Globus pallidus (tissue), 1 donor: ENCODE measurements at places on chromosomes 6 and 20.

- DNase-seq, result no peak
These were observed 73.6 kb downstream of the TBC1D32 start for GRCh38 chr6:121260651-121261102.

DNA sequence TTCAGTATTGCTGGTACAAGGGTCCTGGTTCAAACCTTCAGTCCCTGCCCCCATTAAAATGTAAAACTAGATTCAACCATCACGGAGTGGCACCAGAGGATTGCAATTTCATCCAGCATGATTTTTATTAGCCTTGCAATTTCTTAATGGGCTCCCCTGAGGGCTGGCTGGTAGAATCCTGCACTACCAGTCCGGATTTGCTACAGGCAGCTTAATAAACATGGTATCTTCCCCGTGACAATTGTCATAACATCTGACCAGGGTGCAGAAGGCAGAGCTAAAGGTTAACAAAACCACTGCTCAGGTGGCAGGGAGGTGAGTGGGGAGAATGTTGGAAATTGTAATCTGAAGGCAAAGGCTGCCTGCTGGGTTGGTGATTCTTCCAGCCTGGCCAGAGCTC, 94.5 kb downstream of the PKHD1 start:
- DNase-seq, result no peak

GRCh38 chr6:146895772-146896061, 296.9 kb downstream of the ADGB start:
- DNase-seq, result no peak

DNA sequence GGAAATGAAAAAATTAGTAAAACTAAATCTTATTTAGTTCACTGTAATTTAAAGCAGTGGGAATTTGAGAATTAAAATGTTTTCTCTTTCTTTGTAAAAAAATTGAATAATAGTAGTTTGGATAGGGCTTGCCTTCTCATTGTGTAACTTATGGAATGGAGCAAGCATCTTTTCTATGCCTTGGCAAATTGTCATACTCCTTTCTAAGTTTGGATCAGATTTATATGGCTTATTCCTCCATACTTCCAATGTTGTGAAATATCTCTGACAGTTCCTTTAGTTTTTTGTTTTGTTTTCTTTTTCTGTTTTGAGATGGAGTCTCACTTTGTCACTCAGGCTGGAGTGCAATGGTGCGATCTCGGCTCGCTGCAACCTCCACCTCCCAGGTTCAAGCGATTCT, 176.4 kb downstream of the SAMD5 start:
- DNase-seq, result no peak

- DNase-seq, result no peak
These were observed 18.8 kb downstream of the MRAP2 start for GRCh38 chr6:84052204-84052882.

GRCh38 chr6:45727819-45728449, 287.7 kb downstream of the CLIC5 start:
- no peak for DNase-seq
